ENCODE measurements at places on chromosomes 2 and 18. TPM values are rescaled to one million over a fixed set of nuclear protein-coding genes. Genes with fewer than 3 reads are reported as not detected.

SERPINB13 gene
- total RNA-seq = not detected

EPG5 gene
- total RNA-seq = 58.5 TPM

TMEM182 gene
- 4.2 TPM for total RNA-seq

ARID5A gene
- total RNA-seq = 2.7 TPM

CCNT2 gene
- total RNA-seq = 18.8 TPM

RIT2 gene
- total RNA-seq = not detected

CYRIA gene
- total RNA-seq = 5.2 TPM

CXCR1 gene
- not detected for total RNA-seq

IL36A gene
- not detected for total RNA-seq

DAW1 gene
- total RNA-seq = 31.6 TPM
